GM03348 (cell line): ENCODE measurements at places on chromosomes 7 and 10.

- no peak for DNase-seq
Measured at GRCh38 chr10:95553674-95554073, 7.5 kb downstream of the SORBS1 start.

DNA sequence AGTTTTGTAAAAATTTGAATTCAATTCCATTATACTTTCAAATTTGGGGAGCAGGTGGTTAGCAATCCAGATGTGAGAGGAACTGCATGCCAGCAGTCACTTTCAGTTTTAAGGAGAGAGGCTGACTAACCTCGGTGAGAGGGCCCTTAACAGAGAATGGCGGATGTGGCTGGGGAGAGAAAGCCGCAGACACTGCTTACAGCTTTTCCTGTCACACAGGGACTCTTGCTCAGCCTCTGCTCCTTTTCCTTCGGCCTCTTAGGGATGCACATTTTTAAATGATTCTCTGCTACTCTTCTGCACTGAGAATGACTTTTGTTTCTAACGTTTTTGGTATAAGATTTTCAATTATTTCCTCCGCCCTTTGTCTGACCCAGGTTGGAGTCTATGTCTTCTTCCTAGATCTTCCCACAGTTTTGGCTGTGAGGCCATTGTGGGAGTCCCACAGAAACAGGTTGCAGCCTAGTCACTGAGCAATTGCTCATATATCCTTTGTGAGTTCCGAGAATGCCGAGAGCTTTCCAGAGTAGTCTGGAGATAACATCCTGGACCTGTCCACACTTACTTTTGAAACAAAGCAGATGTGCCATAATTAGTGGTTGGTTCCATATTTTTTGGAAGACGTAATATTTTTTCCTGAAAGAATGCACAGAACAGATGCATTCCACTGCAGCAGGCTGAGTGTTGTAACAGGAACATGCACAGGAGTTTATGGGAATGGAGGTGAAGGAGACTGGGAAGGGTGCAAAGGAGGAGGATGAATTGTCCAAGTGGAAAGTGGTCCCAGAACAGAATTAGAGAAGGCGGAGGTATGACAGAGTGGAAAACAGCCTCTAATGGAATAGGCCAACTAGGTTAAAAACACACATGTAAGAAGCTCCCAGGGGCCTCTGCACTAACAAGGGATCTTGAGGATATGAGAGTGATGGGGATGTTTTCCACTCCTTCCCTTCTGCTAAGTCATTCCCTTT lies 168.0 kb upstream of the ZNF32 start:
- peak; percentile 78 for DNase-seq

- DNase-seq = no peak
Measured at GRCh38 chr7:34916267-34916666, 121.0 kb downstream of the DPY19L1 start.

DNA sequence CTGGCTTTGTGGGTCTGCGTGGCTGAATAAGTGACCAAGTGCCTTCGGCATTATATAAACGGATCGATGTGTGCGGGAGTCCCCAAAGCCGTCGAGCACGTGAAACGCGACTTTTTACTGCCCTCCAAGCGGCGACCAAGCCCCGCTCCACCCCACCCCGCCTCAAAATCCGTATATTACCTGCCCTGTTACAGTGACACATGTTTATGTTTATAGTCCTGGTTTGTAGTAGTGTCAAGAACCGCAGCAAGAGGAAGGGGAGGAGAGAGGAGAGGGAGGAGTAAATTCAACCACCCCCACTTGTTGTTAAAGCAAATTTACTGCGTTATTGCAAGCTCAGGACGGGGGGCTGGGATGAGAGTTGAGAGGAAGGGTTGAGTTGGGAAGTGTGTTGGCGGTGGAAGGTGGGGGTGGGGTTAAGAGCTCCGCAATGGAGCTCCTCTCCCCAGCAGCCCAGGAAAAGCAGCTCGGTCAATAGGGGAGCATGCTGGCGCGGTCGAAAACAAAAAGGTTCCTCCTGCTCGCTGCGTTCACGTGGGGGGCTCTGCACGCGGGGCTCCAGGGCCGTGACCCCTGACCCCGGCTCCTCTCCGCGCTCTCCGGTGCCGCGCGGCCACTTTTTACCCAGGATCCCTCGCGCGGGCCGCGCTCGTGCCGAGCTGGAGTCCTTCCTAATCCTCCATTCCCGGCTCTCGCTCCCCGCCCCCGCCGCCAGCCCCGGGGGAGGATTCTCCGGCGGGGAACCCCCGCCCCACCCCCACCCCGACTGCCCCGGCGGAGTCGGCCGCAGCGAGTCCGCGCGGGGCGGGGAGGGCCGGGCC lies at the start of gene SKIDA1:
Gene SKIDA1, minus strand, starts transcription at position 316 of the 821 bp plus-strand sequence. CDS start 7,860 bp downstream, outside the sequence.
- peak; percentile 87 for DNase-seq

DNA sequence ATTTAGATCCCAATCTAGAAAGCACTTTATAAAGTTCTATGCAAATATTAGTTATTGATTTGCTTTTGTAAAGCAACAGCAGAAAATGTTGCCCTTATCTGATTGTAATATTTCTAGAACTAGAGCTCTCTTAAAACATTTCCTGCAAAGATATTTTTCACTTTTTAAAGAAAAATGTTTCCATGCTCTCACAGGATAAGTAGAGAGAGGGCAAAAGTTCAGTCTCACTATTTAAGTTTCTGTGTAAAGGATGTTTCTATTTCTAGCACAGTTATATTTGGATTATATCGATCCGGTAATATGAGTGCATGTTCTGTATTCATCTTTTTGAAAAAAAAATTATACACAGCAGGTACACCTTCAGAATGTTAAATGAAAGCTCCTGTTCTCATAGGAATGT lies 82.1 kb downstream of the PON1 start:
- no peak for DNase-seq

GRCh38 chr7:108128514-108128913 lies 1.6 kb downstream of the LAMB4 start:
- no peak for DNase-seq

DNA sequence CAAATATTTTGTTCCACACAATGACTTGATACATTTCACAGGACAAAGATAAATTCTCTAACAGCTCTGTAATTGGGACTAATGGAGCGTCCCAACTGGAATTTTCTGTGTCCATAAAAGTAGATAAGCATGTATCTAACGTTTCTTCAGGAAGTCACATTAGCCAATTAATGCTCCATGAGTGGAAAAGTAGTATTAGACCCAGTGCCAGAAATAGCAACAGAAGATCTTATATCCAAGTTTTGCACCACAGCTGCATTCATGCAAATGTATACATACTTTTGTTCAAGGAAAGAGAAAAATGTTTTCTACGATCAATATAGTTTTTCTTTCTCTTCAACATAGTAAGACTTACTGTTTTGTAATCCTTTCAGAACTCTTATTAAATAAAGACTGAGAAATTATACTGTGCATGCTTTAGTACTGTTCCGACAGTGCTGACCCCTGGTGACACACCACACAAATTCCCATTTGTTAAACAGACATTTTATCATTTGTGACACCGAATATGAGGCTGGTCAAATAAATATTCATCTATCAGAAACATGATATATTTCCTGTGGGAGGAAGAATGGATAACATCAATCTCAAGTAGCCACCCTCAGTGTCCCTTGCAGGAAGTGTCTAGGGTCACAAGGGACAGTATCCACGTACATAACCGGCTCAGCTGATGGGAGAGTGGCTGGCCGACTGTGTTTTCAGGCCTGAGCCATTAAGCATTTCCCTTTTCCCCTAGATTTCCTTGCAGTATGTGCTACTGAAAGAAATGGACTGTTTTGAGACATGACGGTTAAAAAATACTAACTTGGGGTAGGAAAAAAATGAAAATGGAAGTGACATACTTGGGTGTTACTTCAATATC lies 102.1 kb upstream of the RSU1 start:
- DNase-seq = no peak

GRCh38 chr7:143271240-143271639 lies 8.0 kb downstream of the GSTK1 start:
- DNase-seq = no peak

DNA sequence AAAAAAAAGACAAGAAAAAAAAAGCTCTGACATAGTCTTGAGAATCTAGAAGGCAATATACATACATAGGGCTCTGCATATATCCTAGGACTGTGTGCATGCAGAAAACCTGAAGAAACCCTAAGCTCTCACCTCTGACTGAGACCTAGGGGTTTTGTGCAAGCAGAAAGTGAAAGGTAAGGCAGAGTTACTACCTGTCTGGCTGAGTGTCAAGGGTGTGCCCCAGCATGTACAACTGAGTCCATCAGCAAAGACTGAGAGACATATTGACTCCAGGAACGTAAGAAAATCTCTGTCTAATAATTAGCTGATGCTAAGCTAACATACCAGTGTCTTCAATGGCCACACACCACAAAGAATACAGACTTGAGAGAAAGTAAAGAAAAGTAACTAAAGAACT lies 16.3 kb upstream of the HNRNPH3 start:
- no peak for DNase-seq

GRCh38 chr10:97196223-97197029 lies 10.7 kb upstream of the SLIT1 start:
- peak; percentile 78 for DNase-seq

DNA sequence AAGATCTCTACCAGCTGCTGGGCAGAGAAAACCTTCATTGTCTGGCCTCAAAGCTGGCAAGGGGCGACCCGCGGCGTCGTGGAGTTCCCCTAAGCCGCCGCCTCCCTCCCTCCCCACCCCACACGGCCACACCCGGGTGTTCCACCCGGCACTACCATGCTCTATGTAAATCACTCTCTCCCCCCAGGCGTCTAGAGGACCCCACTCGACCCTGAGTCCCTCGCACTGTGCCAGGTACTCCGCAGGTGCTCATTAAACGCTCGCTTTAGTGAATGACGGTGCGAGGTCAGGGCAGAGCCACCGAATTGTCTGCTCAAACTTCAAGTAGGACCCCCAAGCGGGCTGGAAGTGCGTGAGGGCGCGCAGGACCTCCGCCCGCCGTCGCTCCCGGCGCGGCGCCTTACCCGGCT lies 628 bp downstream of the PARP12 start:
- peak; percentile 18 for DNase-seq

DNA sequence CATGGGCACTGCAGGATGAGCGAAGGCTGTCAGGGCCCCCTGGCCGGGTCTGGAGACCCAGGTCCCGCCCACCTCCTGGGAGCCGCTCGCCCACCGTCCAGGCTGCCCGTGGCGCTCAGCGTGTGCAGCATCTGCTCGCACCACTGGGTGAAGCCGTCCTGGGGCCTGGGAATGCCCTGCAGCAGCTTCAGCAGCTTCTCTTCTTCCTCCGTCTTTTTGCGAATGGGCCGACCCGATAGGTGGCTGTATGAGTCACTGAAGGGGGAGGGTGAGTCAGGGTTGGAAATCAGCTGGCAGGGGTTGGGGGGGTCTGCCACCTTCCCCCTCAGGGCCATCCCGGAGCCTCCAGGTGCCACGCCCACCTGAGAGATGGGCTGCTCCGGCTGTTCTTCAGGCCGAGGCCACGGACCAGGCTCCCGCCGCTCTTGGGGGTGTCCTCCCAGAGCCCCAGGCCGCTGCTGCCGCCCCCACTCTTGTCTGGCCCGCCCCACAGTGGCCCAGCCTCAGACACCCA lies 8.7 kb downstream of the GNB2 start:
- no peak for DNase-seq

DNA sequence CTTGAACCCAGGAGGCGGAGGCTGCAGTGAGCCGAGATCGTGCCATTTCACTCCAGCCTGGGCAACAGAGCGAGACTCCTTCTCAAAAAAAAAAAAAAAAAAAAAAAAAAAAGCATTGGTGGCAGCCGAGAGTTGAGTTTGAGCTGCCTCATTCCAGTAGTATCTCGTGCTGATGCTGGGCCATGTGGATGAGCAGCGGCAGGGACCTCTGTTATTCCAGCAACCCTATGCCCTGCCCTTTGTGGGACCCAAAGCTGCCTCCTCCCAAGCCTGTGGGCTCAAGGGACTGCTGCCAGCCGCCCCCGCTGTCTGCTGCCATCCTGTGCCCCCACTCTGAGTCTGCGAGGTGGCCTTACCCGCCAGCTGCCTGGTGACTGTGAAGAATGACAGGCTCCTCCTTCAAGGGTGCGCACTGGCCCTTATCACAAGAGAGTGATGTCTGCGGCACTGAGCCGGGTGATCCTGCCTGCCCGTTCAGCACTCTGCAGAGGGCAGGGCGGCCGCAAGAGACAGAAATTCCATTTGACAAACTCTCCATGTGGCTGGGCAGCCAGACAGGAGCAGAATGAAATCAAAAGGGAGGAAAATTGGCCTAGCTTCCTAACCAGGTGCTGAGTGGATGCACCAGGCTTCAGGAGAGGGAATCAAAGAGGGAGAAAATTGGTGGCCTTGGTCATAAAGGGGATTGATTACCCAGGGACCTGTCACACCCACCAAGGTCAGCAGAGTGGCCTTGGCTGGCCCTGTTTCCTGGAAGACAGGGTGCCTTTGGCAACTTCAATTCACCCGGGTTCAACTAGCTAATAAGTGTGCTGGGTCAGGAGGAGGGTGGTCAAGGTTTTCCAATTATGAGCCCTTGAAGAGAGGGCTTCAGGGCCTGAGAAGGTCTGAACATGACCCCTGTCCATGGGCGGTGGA lies 65.3 kb upstream of the ZMIZ1 start:
- no peak for DNase-seq

- peak; percentile 94 for DNase-seq
Measured at GRCh38 chr7:23474094-23474828, 4.0 kb upstream of the IGF2BP3 start.

DNA sequence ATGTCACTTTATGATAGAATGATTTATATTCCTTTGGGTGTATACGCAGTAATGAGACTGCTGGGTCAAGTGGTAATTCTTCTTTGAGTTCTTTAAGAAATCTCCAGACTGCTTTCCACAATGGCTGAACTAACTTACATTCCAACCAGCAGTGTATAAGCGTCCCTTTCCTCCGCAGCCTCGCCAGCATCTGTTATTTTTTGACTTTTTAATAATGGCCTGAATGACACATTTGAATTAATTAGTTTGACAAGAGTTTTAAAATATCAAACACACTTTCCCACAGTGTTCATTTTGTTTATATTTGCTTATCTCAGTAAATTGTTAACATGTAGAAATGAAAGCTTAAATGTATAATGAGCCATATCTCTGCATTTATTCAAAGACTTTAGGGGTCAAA lies 116.8 kb downstream of the TES start:
- no peak for DNase-seq

GRCh38 chr7:97018791-97019531 lies 5.7 kb downstream of the DLX5 start:
- DNase-seq = no peak

DNA sequence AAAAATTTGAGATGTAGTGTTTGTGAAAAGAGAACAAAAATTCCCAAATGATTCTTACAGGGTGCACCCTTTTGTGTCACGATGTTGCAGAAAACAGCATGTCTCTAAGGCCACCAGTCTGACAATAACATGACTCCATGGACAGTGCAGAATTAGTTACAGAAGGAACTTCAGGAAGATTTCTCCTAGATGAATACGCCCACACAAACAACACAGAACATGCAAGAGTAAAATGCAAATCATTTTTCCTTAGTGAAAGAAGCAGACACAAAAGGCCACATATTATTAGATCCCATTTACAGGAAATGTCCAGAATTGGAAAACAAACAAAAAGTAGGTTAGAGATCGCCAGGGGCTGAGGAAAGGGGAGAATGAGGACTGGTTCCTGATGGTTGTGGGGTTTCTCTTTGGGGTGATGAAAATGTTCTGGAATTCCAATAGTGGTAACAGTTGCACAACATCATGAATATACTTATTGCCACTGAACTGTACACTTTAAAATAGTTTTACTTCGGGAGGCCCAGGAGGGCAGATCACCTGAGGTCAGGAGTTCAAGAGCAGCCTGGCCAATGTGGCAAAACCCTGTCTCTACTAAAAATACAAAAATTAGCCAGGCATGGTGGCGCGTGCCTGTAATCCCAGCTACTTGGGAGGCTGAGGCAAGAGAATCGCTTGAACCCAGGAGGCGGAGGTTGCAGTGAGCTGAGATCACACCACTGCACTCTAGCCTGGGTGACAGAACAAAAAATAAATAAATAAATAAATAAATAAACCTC lies 10.2 kb downstream of the ZC3HAV1 start:
- peak; percentile 26 for DNase-seq
